ENCODE measurements at places on chromosomes 2 and 18. TPM values are rescaled to one million over a fixed set of nuclear protein-coding genes. Genes with fewer than 3 reads are reported as not detected.

DNA sequence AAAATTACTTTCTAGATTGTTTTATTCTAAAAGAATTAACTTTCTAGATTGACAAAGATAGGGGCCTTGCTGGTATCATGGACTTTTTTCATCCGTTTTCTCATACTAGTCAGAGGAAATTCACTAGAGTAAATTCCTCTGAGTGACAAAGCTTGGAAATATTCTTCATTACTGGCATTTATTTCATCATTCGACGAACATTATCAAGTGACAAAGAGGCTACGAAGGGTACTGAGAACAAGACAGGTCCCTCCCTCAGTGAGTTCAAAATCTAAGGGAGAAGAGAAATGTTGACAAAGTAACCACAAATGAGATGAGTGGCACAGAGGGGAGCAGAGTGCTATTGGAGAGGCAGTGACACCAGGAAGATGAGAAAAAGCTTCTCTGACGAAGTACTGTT is 4.3 kb downstream of the EPG5 start:
- DNase-seq: no peak

DNA sequence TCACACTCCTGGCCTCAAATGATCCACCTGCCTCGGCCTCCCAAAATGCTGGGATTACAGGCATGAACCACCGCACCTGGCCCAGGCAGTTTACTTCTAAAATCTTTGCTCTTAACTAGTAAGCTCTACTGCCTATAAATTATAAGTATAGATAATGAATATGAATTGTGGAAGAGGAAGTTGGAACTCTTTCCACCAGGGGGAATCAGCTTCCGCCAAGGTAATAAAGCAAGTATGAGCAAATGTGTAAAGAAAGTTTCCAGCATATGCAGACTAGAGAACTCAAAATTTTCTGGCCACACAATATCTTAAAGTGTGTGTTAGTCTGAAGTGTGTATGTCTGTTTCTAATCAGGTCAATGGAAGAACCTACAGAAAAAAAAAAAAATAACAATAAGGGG is 68.1 kb downstream of the RMDN2 start:
- no peak for DNase-seq

- no peak for DNase-seq
Measured at GRCh38 chr2:67437114-67437513, 40.0 kb downstream of the ETAA1 start.

Gene MAP2
- total RNA-seq: 0.58 TPM

Gene TUBA3D
- not detected for total RNA-seq

DNA sequence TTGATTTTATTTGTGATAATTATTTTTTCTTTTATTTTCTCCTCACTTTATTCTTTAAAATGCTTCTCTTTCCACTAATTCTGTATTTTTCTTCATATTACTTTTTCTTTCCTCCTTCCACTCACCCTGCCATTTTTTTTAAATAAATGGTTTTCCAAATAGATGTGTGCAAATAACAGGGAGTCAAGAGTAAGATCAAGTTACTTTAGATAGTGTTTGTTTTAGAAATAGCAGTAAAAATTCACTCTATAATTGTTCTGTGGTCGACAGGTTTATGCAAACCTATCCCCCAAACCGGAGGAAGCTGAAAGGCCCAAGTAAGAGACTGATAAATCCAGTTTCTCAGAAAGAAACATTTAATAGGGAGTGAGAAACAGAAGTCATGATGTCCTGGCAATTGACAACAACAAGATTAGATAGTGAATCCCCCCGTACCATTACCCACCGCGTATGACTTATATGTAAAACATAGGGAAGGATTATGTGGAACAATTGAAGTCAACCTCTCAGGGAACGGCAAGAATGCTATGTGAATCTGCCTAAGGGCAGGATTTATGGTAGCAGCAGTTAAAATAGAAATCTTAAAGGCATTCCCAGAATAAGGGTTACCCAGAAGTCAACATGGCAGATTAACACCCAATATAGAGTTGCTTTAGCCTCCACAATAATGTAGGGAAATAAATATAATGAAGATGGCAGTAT is 75.5 kb downstream of the KYNU start:
- no peak for DNase-seq

Gene RAD51AP2
- not detected for total RNA-seq

DNA sequence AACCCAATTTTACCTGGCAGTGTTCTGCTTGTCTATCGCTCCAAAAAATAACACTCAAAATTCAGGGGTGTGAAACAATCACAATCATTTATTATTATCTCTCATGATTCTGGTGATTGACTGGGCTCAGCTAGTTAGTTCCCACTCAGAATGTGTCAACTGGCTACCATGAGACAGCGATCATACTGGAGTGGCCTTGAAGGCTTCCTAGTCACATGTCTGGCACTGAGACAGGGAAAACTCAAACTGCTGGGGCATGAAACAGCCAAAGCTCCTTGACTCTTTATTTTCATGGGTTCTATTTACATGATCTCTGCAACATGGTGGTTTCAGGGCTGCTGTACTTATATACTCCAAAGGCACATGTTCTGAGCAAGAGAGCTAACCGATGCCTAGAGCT is 6.2 kb upstream of the ANXA4 start:
- no peak for DNase-seq

Data from T-cell (primary cell).